ENCODE measurements at places on chromosomes 11 and 22.
A peak's percentile ranks its signal among the peaks of the same experiment; 100 is the strongest.

GRCh38 chr22:27720860-27721259 lies 80.7 kb downstream of the MN1 start:
- no peak for DNase-seq

DNA sequence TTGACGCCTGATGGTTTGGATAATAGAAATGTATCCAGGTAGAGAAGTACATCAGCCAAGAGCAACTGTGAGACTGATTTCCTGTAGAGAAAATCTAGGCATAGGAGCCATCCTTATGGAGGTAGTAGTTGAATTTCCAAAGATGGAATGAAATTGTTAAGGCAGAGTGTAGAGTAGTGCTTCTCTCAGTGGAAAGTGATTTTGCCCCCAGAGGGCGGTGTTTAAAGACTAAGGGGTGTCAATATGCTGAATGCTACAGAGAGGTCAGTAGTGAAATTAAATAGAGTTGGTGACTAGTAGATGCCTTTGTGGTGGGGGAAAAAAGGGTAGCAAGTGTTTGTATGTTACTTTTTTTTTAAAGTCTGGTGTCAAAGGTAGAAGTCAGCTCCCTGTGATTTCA lies 54.5 kb downstream of the TRIM44 start:
- no peak for DNase-seq

DNA sequence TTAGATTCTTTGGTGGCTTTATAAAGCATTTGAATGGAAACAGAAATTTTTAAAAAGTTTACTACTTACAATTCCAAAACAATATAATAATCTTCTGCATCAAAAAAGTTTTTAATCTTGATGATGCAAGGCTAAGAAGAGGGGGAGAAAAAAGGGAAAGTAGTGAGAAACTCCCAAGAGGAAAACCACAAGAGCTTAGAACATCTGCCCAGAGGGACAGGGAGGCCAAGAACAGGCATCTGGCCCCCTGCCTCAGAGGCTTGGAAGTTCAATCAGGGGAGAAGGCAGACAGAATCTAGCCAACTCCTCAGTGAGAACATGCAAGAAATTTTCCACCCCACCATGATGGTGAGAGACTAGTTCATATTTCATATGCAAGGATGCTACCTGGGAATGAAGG lies 23.8 kb upstream of the TTC28 start:
- no peak for DNase-seq

GRCh38 chr11:76515494-76515893 lies 70.7 kb downstream of the EMSY start:
- DNase-seq = no peak

DNA sequence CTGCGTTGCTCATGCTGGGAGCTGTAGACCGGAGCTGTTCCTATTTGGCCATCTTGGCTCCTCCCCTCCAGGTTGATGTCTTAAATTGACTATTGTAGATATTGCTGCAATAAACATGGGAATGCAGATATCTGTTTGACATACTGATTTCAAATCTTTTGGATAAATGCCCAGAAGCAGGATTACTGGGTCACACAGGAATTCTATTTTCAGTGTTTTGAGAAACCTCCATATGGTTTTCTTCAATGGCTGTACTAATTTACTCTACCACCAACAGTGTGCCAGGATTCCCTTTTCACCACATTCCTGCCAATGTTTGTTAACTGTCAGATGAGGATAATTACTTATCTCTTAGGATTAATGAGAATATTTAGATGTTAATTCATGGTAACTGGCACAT lies 467.0 kb downstream of the LUZP2 start:
- DNase-seq = no peak

- DNase-seq = no peak
These were observed 49.4 kb downstream of the ELFN2 start for GRCh38 chr22:37377927-37378326.

DNA sequence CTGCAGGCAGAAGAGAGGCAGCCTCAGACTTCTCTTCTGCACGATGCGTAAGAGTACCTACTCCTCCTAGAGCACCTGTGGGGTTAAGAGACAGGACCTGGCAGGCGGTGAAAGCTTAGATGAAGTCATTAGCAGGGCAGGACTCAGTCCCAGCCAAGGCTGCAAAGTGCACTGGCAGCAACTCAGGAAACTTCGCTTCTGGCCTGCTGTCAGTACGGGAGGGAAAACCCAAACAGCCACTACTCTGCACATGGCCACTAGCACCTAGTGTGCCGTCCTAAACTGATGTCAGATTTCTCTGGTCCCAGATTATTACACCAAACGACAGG lies 8.8 kb upstream of the KLHL35 start:
- DNase-seq = no peak

- peak; percentile 4 for DNase-seq
These were observed 529.5 kb downstream of the SOX6 start for GRCh38 chr11:15826826-15827225.

DNA sequence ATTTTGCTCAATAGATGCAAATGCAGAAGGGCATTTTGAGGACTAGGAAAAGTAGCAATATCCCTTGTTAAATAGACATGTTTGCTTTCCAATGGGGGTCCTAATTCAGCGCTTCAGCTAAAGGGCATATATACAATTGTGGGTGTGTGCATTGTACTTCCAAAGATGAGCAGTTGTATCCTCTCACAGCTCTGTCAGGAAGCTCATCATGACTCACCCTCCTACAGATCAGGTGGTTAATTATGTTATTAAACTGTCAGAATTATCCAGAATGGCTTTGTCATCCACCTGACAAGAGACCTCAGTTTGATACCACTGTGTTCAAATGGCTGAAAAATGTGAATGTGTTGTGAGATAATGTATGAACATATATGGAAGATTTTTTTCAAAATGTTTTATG lies 252.2 kb upstream of the MTNR1B start:
- DNase-seq = no peak
